ENCODE measurements at places on chromosomes 6 and 20.

- DNase-seq: no peak
These were observed 25.5 kb downstream of the AMD1 start for GRCh38 chr6:110900028-110900598.

- DNase-seq: no peak
These were observed 23.8 kb upstream of the HELZ2 start for GRCh38 chr20:63597651-63598478.

- DNase-seq: no peak
These were observed 153.7 kb upstream of the PTPN1 start for GRCh38 chr20:50356525-50356885.

GRCh38 chr6:85983032-85983659 lies 340.5 kb upstream of the SYNCRIP start:
- DNase-seq: no peak

DNA sequence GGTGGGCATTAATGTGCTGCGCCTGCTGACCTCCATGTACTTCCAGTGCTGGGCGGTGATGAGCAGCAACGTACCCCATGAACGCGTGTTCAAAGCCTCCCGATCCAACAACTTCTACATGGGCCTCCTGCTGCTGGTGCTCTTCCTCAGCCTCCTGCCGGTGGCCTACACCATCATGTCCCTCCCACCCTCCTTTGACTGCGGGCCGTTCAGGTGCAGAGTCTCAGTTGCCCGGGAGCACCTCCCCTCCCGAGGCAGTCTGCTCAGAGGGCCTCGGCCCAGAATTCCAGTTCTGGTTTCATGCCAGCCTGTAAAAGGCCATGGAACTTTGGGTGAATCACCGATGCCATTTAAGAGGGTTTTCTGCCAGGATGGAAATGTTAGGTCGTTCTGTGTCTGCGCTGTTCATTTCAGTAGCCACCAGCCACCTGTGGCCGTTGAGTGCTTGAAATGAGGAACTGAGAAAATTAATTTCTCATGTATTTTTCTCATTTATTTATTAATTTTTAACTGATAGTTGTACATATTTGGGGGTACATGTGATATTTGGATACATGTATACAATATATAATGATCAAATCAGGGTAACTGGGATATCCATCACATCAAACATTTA lies 35.2 kb upstream of the NOP56 start:
- no peak for DNase-seq

DNA sequence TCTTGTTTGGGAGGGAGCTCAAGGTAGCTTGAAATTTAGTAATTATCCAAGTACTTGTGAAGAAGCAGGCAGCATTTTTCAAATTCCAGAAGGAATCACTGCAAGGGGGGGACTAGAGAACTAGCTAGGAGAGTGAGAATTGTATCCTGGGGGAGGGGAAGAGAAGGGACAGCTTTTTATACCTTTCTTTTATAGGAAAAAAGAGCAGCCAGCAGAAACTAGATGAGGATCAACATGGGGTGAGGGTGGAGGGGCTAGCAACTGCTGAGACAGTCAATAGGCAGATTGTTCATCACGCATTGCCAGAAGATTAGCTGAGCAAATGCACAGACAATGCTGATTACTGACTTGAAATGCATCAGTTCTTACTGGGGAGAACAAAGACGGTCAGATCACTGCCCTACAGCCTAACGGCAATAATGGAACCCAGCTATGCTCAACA lies 514.3 kb upstream of the CITED2 start:
- no peak for DNase-seq
